ENCODE measurements at places on chromosomes 6 and 20.

- DNase-seq, result no peak
These were observed 42.6 kb downstream of the OSTM1 start for GRCh38 chr6:108031968-108032367.

DNA sequence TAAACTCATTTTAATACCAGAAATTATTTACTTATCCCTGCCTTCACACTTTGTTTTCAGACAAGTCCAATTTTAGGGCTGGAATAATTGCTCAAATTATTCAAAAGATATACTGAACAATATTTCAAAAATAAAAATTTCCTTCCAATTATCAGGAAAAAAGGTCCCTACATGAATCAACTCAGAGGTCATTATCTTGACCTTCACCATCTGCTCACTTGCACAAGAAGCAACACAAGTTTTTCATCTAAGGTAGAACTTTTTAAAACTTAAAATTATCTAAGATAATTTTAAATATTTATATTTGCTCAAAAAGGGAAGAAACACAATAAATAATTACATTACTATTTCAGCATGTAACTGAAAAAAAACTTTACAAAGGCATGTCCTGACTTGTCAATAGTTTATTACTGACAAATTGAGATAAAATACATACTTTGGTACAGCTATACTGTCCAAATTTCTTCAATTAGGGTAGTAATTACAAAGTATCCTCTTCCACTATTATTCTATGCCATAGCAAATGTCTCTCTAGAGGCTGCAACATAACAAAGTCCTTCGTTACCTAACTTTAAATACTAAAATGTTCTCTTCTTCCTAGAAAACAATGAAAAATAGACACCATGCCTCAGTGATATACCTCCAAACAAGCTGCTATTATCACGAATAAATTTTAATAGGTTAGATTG is 2.4 kb downstream of the CEP85L start:
- DNase-seq, result no peak

- DNase-seq, result no peak
These were observed 293.5 kb downstream of the SMOC2 start for GRCh38 chr6:168734523-168734922.

DNA sequence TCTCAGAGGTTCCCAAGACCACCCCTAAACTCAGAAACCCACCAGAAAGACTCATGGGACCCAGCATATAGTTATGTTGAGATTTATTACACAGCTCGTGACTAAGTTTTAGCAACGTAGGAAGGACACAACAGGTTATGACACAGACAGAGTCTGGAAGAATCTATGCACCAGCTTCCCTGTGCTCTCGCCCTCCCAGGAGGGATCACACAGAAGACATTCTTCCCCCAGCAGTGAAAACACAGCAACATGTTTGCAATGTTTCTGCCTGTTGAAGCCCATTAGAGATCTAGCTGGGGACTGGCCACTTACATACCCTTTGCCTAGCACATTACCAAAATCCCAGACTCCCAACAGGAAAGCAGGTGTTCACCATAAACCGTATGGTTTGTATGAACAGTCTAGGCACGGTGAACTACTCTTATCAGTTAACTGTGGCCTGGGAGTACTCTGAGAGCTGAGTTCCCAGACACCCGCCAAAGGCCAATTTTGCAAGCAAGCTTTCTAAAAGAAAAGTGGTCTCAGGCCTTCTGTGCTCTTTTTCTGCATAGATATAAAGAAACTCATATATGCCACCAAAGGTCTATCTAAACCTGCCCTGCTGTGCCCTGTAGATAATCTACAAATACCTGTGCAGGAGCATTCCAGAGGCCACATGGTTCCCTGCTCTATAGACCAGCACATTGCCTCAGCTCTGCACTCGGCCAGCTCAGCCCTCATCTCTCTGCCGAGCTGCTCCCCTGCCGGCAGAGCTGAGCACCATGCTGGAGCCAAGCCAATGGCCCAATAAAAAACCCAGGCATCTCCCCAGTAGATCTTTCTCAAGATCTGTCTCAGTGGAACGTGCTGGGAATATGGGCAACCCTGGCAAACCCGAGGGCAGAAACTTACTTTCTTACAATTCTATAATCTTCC is 69.6 kb upstream of the SMIM28 start:
- DNase-seq, result no peak

DNA sequence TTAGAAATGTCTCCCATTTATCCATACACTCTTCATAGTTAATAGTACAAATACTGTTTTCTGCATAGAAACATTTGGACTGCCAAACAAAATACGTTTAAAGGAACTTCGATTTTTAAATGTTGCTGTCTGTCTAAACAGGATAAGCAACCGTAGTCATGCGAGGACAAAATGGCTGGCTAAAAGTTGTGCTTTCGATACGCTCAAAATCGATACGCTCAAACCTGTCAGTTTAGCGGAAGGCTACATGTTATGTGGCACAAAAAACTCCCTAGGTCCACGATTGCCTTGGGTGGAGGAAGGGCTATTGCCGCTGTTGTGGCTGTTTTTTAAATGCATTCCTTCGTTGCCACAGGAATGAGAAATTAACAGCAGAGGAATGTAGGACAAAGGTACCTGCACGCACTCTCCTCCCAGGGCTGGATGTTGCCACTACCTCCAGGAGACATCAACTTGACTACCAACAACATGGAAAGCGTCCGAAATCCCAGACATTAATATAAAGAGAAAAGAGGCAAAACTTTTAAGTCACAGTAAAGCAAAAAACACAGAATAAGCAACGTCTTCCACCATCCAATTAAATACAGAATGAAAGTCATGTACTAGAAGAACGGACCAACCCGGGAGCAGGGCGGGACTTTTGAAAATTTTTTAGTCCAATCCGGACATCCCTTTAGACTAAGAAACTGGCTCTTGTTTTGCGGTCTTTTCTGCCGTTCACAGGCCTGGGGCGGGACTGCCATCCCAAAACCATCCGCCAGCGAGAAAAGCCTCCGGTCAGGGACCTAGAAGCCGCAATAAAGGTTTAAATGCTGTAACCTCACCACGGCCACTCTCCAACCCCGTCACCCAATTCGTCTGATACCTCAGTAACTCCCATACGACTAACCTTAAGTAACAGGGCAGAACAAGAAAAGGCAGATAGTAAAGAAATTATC is 32.2 kb upstream of the HFE start:
- DNase-seq, result peak; percentile 91

GRCh38 chr20:32301719-32302506 is 24.5 kb downstream of the KIF3B start:
- no peak for DNase-seq

DNA sequence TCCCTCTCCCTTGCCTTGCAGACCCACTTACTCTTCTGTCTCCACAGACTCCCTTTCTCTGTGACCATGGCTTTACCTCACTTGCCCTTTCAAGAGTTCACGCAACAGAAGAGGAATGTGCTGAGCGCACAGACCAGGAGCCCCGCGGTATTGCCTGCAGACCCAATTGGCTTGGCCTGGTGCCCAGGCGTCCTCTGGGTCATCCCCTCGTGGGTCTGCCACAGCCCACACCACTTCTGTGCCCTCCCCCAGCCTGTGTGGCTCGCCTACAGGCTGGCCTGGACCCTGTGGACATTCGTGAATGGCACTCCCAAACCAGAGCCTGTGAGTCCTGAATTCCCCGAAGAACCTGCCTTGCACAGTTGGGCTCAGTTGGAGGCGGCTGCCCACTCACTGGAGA is 15.3 kb upstream of the NINL start:
- DNase-seq, result no peak

- no peak for DNase-seq
These were observed 38.9 kb downstream of the SIRPA start for GRCh38 chr20:1934156-1934555.

GRCh38 chr20:40960521-40960956 is 68.1 kb upstream of the TOP1 start:
- no peak for DNase-seq

DNA sequence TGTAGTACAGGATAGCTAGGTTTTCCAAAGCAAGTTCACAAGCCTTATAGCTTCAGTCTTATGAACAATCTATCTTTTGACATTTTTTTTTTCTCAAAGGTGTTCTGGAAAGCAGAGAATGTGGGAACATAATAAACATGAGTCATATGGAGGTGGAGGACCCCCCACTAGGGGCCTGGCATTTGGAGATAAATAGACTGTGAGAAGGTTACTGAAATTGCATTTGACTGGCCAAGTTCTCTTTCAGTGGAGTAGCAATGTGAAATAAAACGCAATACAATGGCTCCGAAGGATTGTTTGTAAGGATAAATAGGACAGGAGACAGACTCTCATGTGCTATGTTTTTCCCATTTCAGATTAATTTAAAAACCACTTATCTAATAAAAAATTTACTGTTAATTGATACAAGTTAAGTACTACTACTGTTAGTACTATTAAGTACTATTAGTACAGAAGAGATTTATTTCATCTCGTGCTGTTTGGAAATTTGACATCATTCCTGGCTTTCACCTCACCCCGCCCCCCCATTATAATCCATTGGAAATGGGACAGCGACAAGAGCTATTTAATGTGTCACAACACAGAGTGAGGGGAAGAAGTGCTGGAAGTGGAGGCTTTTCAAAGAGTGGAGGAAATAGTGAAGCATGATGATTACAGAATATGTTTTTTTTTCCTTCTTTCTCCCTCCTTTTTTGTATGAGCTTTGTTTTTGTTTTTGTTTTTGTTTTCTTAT is 122.6 kb upstream of the ID4 start:
- DNase-seq, result no peak

DNA sequence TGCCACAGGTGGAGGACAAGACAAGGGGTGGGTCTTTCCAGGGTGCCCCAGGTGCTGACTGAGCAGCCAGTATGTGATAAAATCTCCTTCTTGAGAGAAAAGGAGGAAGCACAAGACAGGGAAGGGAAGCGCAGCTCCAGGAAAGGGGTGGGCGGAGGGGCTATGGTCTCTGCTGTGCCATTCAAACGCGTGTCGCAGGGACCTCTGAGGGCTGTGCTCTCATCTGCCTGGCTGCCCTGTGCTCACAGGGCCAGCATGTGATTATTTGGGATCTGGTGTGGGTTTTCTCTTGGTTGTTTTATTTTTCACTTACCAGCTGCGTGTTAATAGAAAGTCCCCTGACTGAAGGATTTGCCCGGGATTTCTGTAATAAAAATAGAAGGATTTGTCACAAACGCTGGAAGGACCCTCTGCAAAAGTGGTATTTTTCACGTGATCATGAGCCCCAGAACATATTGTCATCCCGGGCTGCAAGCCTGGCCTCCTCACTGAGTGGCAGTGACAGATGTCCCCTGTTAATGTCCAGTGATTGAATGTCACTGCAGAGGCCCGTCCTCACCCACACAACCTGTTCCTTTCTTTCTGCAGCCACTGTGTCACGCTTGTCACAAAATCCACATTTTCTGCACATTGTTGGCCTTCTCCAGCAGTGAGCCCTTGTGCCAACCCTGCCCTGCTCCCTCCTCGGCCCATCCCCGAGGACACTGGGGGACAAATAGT is 35.0 kb upstream of the VSX1 start:
- no peak for DNase-seq

DNA sequence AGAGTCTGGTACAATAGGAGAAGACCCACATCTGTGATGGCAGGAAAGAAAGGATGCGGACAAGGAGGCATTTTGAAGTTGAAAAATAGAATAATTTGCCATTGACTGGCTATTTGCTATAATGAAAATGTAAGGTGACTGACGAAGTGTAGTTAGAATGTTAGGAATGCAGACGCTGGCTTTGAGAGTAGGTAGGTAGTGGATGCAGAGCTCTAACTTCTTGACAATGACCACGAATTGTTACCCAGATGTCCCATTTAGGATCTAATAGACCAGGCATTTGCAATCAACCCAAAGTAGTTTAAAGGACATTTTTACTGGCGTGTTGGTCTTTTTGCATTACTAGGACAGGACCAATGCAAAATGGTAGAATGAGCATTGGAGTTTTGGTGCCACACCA is 14.2 kb downstream of the MLIP start:
- no peak for DNase-seq
